ENCODE measurements at places on chromosomes 4 and X. TPM values are rescaled to one million over a fixed set of nuclear protein-coding genes. Genes with fewer than 3 reads are reported as not detected.

DNA sequence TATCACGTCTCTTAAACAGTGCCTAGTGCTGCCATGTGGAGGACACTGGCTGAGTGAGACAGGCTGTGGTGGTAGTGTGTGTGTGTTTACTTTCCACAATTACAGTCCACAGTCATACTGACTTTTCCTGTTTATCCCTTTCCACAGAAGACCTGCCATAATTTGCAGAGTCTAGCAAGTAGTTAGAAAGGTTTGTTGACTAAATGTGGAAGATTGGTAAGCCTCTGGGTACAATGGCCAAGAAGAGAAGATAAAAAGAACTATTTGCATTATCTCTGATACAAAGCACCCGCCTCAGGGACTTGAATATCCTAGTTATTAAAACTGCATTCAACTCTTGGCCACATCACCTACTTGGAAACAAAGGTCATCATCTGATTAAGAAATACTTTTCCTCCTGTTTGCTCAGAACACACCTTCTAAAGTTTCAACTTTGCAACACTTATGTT is 89.1 kb downstream of the FAM13A start:
- no peak overlapping the region for H3K4me3 ChIP-seq
- no peaks in the 10 kb centered on the region for H3K27me3 ChIP-seq
- peaks cover 3% of the 10 kb centered on the region for H3K4me1 ChIP-seq
- no peaks in the 10 kb centered on the region for H3K36me3 ChIP-seq
- H3K27ac ChIP-seq, result no peak overlapping the region

- H3K4me3 ChIP-seq, result no peak overlapping the region
- no peaks in the 10 kb centered on the region for H3K36me3 ChIP-seq
- H3K27ac ChIP-seq, result no peak overlapping the region
- no peaks in the 10 kb centered on the region for H3K4me1 ChIP-seq
- DNase-seq, result no peak
These were observed 831.7 kb upstream of the EPHA5 start for GRCh38 chr4:66501997-66502396.

DNA sequence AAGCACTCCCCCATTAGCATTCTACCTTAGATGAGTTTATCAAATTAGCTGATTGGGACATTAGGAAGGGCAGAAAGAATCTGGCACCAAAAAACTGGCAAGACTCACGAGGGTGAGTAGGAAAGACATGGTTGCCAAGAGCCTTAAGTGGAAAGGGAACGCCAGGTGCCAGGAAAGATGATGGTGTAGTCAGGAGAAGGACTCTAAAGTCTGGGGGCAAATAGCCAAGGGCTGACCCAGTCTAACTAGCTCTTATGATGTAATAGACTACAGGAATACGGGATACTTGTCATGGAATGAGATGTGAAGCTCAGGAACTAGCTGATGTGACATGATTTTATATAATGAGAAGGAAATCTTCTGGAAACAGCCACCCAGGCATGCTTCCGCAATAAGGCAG is 94.8 kb downstream of the MBNL3 start:
- no peaks in the 10 kb centered on the region for H3K27me3 ChIP-seq
- H3K4me3 ChIP-seq, result no peak overlapping the region
- H3K36me3 ChIP-seq, result no peaks in the 10 kb centered on the region
- H3K4me1 ChIP-seq, result no peaks in the 10 kb centered on the region

Gene UGT2B15
- total RNA-seq, result not detected

Gene TSPAN7
- 3.5 TPM for total RNA-seq

Gene TSR2
- total RNA-seq, result 51.5 TPM
